ENCODE measurements at places on chromosomes 5 and 9. TPM values are rescaled to one million over a fixed set of nuclear protein-coding genes. Genes with fewer than 3 reads are reported as not detected.
A peak's percentile ranks its signal among the peaks of the same experiment; 100 is the strongest.

DNA sequence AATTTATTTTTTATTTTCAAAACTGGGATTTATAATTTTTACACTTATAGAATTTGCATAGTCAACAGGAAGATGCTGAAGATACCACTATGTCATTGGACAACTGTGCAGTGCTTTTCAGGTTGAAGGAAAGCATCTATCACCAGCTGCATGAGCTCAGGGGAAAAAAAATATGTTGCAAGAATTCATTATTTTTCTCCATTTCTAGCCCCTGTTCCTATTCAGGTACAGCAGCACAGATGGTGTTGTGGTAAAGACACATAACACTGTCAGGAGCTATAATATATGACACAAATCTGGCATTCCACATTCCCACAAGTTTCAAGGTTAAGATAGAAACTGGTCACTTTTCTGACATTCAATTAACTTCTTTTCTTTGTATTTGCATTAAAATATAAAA lies 1088.6 kb downstream of the MAT2B start:
- DNase-seq: no peak

DNA sequence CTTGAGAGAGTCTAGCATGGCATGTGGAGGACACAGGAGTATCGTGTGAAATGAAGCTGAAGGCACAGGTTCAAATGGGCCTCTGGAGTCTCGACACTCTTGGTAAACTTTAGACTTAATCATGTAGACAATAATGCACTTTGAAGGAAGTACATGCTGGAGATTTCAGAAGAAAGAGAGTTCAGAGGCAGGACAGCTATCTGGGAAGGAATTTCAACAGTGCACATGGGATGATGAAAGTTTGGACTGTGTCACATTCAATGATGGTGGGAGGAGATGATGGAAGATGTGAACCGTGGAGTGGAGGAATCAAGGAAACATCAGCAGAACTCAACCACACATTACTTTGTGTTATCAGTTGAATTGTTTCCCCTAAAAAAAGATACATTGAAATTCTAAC lies 88.6 kb upstream of the PAPPA start:
- no peak for DNase-seq

DNA sequence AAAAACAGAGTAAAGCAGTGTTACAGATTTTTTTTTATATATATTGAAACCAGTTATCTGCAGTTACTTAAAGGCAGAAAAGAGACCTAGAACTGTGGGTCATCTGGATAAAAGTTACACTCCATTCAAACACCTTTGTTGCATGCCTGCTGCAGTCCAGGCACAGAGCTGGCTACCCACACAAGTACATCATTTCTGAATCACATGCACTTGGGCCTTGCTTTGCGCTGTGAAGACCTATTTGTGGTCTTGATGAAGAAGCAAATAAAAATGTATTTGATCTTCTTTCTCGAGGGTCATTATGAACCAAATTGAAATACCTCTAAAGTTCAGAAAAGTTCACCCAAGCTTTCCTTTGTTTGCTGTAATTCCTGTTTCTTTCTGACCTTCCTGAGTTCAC lies 503.0 kb upstream of the ZNF608 start:
- no peak for DNase-seq

GRCh38 chr5:88879724-88880123 lies 3.3 kb downstream of the MEF2C start:
- no peak for DNase-seq

- DNase-seq: no peak
Observed at GRCh38 chr9:1366276-1366675, 316.1 kb downstream of the DMRT2 start.

DNA sequence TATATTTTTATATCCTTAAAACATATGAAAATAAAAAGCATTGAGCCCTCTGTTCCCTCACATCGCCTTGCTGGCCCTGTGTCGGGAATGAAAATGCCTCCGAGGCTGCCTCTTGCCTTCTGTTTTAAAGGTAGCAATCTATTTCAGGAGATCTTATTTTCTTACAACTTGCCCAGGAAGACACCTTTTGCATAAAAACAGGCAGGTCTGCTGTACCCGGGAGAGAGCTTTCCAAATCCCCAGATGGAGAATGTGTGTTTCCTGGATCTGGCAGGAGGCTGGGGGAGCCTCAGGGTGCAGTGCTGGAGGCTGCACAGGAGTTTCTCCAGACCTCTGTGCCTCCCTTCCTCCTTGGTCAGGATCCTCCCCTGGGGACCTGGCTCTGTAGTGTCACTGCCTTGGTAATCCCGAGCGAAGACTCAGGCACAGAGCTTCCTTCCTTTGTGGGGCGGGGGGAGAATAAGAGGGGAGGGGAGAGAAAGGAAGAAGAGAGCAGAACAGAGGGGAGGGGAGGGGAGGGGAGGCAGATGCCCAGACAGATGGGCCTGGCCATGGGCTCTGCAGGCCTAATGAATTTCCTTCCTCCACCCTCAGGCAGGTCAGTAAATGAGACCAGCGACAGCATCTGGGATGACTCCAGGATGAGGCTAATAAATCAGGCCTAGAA lies 104.0 kb upstream of the BOD1 start:
- DNase-seq: no peak

DNA sequence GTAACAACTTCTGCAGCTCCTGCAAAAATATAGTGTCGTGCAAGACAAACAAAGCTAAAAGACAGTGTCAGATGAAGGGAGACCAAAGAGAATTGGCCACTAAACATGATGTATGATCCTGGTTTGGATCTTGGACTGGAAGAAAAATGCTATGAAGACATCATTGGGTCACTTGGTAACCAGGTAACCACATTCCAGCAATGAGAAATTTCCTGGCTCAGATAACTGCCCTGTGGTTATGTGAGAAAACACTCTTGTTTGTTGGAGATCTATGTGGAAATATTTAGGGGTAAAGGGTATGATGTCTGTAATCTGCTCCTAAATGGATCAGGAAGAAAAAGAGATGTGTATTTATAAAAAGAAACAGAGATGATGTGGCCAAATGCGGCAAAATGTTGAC lies 45.5 kb upstream of the ANKRD33B start:
- DNase-seq: no peak

DNA sequence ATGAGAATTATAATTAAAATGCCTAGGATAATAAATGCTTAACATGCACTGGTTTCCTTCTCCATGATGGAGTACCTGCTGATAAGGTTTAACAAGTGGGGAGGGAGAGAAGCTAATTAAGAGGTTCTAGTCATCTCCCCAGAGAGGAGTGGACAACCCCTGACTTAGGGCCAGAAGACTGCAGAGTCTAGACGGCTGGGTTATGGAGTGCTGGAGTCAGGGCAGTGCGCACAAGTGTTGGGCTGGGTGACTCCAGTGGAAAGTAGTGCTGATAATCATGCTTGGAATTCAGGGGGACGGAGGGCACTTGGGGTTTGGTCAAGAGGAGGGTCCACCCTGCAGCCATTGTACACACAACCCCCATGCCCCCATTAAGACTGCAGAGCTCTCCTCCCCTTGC lies 32.8 kb upstream of the TGFBI start:
- DNase-seq: no peak

- DNase-seq: no peak
Observed at GRCh38 chr5:30113542-30113941, 1079.9 kb upstream of the CDH6 start.

GRCh38 chr5:106312360-106312759 lies 1358.4 kb downstream of the EFNA5 start:
- no peak for DNase-seq

GRCh38 chr5:78738693-78739300 lies 90.2 kb upstream of the LHFPL2 start:
- DNase-seq: no peak

DNA sequence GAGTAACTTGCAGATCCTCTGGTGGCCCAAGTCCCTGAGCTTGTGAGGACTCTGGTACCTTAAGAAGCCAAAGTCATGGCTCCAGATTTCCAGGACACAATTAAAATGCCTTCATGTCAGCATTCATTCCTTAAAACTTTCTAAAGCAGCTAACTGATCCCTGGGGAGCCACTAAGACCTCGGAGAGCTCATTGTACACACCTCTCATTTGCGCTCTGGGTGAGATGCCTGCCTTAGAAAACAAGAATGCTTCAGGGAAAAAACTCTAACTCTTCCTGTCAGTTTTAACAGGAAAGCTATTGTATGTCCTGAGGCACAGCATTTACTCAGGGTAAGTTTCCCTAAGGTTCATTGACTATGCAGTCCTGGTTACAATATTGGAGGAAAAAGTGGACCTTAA lies 285.0 kb downstream of the EFNA5 start:
- DNase-seq: no peak

- DNase-seq: no peak
Observed at GRCh38 chr5:118326481-118327045, 661.8 kb downstream of the DTWD2 start.

DNA sequence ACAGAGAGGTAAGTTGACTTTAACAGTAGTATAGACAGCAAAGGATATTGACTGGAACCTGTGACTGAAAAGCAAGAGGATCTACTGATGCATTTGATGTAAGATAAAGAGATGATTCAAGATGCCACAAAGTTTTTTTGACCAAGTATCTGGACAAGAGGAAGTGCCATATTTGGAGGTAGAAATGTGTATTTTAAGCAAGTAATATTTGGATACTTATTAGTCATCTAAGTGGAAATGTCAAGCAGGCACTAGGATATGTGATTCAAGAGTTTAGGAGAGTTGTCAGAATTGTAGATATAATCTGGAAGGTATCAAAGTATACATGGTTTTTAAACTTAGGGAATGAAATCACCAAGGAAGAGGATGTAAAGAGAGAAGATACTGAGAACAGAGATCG lies 686.1 kb upstream of the CHD1 start:
- no peak for DNase-seq

DNA sequence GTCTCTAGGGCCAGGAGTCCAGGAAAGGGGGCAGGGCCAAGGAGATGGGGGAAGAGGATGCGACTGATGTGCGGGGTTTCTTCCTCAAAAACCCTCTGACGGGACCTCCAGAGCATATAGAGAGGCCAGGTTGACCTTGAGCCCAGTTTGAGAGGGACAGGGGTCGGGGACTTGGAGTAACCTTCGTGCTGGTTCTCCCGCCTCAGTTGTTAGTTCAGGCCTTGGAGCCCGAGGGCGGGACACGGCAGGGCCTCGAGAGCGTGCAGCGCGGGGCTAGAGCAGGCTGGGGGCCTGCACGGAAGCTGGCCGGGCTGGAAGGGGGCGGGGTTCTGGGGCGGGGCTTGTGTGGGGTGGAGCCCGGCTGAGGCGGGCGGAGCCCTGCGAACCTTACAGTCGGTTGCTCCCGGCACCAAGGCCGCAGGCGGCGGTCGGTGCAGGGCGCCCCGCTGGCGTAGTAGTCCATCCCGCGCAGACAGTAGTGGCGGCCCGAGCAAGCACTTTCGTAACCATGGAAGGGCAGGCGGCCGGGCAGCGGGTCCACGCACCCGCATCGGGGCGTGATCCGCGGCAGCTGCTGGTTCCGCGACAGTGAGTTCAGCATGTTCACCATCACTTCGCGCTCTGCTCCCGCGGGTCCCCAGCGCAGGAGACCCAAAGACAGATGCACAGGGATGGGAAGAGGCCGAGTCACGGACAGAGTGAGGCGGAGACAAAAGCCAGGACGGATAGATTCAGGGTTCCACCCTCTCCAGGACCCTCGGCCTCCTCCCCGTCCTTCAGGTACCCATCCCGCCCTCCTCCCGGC lies 4.0 kb upstream of the MYORG start:
- DNase-seq: peak; percentile 84

DNA sequence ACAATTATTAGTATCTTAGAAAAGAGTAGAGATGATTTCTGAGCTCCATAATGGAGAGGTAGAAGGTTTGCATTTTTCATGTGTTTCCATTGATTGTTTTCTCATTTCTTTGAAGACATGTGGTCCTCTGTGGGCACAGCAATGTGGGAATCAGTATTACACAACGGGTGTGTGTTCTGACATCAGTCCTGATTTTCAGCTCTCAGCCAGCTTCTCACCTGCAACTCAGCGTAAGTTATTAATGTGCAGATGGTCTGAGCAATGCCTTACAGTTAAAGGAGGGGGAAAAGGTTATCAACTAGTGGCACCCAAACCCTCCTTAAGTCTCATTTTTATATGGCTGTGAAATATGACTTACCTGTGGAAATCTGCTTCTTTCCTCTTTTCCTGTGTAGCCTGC lies 59.1 kb downstream of the ITGA2 start:
- no peak for DNase-seq

DNA sequence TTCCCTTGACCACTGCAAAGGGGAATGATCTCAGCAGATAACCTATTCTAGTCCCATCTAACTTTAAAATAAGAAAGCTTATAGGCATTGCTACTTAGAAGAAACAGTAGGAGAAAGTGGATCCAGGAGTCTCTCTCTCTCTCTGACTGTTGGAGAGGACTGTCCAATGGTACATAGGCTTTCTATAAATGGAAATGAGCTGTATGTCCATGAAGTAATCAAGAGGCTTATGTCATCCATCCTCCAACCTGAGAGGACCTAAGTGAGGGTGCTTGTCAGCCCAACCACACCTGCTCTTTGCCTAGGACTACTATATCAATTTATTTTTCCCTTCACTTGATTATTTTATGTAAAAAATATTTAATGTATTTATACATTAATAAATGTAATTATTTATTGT lies 172.3 kb downstream of the PAPPA start:
- no peak for DNase-seq

DNA sequence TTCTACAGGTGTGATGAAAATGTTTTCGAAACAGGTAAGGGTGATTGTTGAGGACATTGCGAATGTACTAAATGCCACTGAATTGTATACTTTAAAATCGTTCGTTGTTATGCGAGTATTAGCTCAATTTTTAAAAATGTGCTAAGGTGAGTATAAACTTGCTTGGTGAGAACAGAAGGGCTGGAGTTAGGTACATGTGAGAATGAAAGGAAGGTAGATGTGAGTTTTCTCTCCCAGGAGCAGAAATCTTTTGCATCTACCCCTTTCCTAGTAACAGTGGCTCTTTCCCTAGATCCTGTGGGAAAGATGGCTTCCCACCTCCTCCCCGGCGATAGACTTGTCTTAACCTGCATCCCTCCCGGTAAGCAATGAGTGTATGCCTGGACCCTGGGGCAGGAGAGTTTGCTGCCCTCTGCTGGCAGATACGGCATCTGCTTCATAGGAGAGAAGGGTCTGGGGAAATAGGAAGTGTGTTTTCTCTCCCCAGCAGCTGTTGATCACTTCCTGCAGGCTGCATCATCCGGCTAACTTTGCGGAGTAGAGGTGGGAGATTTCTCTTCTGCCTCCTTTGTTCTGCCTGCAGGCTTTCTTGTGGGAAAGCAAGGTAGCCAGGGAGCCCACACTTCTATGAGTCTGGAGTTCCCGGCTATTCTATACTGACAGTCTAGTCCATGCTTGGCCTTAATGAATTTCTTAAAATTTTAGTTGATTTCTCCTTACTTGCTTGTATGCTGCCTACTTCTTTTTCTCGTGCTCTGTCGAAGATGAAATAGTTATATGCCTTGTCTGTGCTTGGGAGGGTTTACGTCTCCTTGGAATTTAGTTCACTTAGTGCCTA lies 373.3 kb upstream of the SEMA6A start:
- peak; percentile 35 for DNase-seq

GRCh38 chr9:15047028-15047551 lies 136.9 kb upstream of the FREM1 start:
- DNase-seq: no peak

Gene CAPSL
- total RNA-seq: not detected

Gene GBGT1
- total RNA-seq: 10.8 TPM

Gene MAMDC2
- 19.6 TPM for total RNA-seq

Gene CCL28
- 1.6 TPM for total RNA-seq

Gene GABRA6
- not detected for total RNA-seq

Gene FOXD4L5
- total RNA-seq: not detected

Gene HAND1
- total RNA-seq: 5.2 TPM

Gene CCDC112
- total RNA-seq: 3.0 TPM

Gene SPATA31A3
- total RNA-seq: not detected

Measured in left cardiac atrium (tissue), 4 donors.